ENCODE measurements at places on chromosomes 16 and 17.

DNA sequence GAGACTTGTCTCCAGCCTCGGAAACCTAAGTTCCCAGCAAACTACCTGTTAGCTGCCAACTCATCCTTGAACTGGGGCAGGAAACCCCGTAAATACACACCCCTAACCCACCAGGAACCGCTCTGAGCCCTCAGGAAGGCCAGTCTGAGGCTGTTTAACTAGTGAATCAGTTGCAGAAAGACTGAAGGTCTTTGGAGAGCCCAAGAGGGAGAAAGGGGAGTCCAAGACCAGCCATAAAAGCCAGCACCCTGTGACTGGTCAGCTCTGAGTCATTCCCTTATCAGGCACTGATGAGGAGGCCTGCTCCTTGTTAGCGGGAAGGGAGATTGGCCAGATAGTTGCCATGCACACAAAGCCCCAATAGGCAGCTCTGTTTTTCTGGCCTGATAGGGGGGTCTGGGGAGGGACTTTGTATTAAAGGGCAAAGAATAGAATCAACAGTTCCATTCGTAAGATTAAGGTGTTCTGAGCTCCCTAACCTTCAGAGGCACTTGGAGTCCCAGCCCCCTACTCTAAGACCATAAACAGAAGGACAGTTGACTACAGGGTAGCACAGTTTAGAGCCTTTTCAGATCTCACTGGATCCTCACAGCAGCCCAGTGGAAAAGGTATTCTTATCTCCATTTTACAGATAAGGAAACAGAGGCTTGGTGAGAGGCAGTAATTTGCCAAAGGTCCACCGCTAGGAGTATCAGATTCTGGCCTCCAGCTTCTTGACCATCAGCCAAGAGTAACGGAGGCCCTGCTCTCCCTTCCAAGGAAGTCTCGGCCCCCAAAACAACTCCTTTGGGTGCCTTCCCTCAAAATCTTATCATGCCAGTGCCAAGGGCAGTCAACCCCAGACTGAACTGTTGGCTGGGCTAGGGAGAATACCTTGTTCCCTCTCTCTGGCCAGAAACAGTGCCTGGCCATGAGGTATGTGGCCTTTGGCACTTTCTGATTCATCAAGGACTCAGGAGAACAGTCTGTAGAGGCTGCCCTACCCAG lies 2.2 kb upstream of the KRT19 start:
- DNase-seq: no peak

DNA sequence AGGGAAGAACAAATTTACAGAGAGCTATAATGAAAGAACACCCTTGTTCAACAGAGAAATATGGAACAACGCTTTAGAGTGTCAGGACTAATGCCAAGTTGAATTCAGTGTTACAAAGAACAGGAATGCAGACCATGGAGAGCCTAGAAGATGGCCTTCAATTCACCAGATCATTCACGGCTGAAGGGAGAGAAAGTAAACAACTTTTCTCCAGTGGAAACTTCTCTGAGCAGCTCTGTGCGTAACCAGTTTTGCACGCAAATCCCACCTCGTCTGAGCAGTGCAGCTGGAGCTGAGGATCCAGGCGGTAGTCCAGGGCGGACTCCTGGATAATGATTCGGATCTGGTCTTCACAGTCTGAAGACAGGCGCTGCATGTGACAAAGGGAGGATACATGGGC lies 40.5 kb upstream of the CLEC18B start:
- DNase-seq: no peak

DNA sequence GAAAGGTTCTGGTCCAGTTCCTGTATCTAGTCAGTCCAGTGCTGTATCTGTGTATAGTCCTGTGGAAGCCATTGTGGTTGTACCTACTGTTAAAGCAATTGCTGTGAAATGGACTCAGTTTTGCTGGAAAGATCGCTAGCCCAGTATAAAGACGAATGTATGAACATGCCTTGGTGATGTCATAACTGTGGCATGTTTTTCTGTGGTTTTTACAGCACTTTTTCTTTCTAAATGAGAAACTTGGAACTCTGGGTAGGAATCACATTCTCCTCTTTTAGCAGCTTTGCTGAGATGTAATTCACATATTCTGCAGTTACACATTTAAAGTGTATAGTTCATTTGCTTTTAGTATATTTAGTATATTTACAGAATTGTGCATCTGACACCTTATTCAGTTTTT lies 58.1 kb downstream of the MAP2K4 start:
- no peak for DNase-seq

- no peak for DNase-seq
Observed at GRCh38 chr17:10099051-10099571, 99.3 kb downstream of the GAS7 start.

DNA sequence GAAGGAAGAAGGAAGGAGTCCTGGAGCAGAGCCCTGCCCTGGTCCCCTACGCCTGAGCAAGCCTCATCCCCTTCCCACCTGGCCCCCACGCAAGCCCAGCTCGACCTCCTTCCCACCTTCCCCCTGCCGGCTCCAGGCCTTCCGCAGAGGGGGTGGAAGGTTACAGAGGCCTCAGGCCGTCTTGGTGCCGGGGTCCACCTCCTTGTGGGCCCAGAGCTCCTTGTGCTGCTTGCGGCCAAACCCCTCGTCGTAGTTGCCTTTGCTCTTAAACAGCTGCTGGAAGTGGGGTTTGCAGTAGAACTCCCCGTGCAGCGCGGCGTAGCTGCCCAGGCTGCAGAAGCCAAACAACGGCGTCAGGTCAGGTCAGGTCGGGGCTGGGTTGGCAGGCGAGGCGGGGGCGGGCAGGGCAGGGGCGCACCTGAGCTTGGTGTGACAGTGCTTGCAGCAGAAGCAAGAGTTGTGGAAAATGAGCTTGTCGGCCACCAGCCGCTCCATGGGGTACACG lies 1.5 kb downstream of the LIMD2 start:
- no peak for DNase-seq

DNA sequence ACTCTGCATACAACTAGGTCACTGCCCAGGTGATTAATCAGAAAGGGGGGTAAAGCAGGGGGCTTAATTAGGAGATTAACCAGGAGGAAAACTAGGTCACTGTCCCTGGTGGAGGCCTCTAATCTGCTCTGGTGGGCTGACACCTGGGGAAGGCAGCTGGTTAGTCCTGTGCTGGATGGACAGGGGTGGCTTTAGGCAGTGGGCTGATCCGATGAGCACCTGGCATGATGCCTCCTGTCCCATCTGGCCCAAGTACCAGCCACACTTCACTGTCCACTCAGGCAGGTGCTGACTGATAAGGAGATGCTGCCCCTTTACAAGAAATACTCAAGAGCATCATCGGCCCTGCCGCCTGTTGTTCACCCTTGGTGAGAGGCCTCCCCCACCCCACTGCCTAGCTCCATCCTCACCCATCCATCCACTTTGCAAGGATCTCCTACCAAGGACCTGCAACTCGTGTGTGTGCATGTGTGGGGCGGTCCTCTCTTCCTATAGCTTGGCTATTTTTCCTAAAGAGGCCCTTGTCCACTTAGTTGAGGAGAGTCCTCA lies 13.8 kb upstream of the RCVRN start:
- no peak for DNase-seq

- no peak for DNase-seq
Observed at GRCh38 chr17:57451643-57452042, 195.3 kb downstream of the MSI2 start.

GRCh38 chr16:80231888-80232287 lies 308.9 kb upstream of the DYNLRB2 start:
- DNase-seq: no peak

DNA sequence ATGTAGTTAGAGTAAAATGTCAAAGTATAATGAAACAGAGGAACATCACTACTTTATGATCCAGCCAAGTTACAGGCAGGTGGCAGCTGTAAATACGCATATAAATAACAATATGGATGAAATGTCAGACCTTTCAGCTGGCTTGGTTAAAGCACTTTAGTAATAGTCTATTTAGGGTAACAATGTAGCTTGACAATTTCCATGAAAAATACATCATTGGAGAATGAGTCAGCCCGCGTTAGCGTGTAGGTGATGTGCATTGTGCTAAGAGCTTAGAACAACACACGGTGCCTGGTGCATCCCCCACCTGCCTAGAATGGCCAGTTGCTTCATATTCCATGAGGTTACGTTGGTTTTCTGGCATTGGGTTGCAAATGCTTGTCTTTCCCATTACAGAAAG lies 119.4 kb downstream of the RBFOX1 start:
- DNase-seq: no peak

DNA sequence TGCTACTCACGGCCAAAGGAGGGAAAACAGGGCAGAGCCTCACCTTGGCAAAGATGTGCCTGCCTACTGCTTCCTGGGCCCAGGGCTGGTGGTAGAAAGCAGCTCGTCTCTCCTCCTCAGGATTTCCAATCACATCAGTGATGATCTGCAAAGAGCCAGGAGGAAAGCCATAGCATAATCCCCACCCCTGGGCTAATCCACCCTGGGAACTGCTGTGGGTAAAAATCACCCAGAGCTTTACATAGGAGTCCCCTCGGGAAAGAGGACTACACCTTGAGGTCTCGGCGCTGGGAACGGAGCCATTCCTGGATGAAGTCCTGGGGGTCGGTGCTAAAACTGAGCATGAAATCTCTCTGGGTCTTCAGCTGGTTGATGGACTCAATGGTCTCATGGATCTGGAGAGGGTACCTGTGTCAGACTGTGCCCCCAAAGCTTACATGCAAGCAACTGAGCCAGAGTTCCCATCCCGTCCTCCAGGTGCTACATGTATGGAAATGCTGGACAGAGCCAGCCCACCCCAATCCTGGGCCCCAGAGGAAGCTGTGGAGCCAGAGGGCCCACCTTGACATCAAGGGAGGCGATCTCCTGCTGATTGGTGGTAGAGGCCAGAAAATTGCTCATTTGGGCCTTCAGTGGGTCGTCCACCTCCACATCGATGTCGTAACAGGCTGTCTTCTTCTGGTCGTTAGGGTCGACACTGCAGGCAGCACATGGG lies 5.7 kb upstream of the FTSJ3 start:
- no peak for DNase-seq

DNA sequence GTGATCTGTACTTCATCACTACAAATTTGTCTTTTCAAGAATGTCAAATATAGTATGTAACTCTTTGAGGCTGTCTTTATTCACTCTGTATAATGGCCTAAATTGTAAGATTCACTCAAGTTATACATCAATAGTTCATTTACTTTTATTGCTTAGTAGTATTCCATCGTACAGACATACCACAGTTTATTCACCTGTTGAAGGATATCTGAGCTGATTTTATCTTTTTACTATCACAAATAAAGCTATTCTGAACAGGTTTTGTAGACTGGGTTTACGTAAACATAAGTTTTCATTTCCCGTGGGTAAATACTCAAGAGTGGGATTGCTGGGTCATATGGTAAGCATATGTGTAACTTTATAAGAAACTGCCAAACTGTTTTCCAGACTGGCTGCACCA lies 18.6 kb downstream of the PSMD12 start:
- no peak for DNase-seq

DNA sequence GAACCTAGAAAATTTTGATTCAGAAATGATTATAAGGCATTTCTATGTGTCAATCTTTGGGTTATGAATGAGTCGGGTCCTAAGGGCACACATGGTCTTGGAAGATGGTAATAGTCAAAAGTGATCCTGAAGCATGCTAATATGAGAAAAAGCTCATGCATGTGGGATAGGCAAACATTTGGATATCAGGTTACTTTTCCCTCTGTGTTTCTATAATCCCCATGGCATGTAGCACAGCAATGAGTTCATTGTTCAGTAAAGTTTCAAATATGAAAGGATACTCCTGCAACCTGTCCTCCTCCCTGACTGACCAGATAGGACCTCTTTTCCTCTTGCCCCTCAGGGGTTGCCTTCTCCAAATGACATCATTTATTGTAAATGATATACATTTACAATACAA lies 249.9 kb upstream of the MON1B start:
- no peak for DNase-seq

DNA sequence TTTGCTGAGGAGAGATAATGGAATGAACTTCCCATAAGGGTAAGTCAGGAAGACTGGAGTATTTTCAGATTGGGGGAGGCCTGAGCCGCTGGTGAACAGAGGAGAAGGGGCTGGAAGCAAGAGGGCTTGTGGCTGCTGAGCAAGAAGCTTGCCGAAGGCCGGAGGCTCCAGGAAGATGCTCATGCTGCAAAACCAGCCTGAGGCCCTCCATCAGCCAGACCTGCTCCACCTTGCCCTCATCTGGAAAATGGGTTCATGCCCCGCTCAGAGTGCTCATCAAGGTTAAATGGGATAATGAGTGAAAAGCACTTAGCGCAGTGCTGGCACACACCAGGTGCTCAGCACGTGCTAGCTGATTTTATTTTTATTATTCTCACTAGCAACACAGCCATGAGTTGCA lies 5.5 kb upstream of the ASGR1 start:
- no peak for DNase-seq

DNA sequence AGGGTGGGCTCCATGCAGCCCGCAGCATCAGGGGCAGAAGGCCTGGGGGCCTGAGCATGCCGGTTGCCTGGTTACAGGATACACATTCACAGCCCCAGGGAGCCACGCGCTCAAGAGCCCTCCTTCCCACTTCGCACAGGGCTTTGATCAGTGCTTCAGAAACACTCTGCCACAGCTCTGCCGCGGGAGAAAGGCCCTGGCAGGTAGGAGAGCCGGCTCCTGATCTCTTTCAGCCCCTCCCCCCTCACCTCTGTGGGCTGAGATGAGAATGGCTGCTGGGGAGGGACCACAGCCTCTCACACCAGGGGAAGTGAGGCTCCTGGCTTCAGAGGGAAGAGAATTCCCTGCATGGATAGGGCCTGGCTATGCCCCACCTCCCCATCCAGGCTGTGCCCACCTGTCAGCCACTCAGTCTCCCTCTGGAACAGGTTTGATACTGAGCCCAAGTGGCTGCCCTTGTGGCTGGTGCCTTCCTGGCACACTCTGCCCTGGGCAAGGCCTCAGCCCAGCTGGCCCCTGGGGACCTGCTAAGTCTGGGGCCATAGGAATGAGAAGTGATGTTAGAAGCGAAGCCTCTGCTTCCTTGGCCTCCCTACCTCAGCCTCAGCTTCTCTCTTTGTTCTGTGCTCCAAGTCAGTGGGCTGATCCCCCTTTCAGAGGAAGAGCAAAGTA lies 8.6 kb downstream of the DOK4 start:
- no peak for DNase-seq
